Epithelial cell of prostate (primary cell): ENCODE measurements at places on chromosomes 11 and 22.

- DNase-seq = peak; percentile 84
These were observed 172.5 kb downstream of the TBC1D22A start for GRCh38 chr22:46934746-46935491.

- no peak for DNase-seq
These were observed 45.3 kb upstream of the HMGXB4 start for GRCh38 chr22:35212009-35212408.

- DNase-seq = no peak
These were observed 168.9 kb downstream of the MIAT start for GRCh38 chr22:26825960-26826935.

DNA sequence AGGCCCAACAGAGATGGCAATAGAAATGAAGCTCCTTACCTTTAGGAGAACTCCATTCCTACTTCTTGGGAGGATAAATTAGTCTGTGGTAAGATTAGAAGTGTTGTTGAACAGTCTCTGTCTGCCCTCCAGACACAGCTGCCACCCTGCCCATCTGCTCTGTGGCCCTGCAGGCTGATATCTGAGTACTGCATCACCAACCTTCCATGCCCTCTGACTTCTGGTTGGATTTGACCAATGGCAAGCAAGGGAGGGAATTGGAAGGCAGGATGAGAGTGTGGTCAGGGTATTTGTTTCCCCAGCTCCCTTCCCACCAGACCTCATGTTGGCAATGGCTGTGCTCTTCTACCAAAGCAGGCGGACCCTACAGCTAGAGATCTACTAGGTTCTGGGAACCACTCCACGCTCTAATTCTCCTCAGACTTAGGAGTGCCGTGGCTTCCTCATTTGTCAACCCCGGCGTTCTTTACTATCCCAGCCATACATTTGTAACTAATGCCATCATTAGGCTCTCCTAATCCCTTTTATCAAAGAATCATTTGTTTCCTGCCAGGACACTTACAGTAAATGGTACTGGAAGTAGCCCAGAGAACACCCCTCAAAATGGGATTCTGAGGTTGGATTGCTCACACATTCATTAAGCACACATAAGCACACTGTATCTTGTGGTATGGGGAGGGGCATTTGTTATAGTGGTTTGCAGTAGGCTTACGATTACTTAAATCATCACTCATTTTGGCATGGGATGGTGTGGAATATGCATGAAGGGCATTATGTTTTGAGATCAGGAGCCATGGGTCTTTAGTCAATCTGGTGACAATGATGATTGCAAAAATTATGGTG lies 35.4 kb upstream of the CD44 start:
- no peak for DNase-seq

DNA sequence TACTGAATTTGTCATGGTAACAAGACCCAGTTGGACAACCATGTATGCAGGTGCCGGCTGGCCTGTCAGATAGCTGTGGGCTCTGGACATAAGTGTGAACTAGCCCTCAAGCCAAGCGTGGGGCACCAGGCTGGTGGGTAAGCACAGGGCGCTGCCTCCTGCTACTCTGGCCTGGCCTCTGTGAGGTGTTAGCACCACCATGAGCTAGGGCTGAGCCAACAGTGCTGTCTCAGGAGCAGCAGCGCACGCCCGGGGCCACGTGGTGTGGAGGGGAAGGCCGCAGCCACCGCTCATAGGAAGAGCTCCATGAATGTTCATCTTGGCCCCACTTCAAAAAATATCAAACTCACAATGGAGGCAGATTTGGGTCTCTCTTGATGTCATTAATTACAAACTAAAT lies 35.3 kb upstream of the GNB1L start:
- no peak for DNase-seq

DNA sequence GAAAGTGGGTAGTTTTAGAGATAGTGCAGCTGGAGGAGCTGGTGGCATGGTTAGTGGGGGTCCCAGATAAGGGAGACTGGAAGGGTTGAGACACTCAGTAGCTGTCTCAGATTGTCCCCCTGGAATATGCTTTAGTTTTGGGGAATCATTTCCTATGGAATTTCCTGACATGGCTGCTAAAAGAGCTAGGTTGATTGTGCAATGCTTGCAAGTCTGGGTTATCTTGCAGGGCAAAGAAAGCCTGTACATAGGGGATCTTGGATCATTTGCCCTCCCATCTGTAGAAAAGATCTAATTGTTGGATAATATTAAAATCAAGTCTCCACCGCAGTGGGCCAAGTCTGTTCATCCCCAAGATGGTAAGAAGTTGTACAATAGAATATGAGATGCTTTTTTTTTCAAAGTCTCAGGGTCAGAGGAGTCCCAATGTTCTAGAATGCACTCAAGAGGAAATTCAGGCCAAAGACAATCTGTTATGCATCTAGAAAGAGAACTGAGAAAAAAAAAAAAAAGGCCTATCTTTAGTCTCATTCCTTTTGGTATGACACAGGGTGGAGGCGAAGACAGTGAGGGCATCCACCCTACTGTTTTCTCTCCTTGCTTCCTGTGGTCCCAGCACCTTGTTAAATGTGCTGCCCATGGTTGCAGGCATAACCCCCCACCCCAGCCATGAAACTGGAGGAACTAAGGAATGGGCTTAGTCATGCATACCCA lies 20.2 kb downstream of the MS4A6E start:
- no peak for DNase-seq

DNA sequence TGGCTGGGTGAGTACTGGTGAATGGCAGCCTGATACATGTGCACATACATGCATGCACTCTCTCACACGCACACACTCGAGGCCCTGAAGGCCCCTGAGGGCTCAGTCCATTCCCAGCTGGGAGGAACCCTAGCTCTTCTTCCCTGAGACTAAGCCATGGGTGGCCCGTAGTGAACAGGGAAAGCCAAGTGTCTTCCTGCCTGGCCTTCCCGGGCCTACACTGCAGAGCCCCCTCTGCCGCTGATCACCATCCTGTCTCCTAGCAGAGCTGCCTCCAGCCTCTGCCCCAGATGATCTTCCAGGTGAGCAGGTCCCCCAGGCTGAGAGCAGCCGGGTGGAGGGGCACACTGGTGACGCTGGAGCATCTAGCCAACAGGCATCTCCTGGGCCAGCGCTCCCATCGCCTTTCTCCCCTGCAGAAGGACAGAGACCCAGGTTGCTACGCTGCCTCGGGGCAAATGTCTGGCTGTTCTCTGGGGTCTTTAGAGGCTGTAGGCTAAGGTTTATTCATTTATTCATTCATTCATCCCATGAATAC lies 57.3 kb downstream of the CD82 start:
- no peak for DNase-seq

GRCh38 chr11:3085052-3085451 lies 27.8 kb upstream of the CARS1 start:
- no peak for DNase-seq

DNA sequence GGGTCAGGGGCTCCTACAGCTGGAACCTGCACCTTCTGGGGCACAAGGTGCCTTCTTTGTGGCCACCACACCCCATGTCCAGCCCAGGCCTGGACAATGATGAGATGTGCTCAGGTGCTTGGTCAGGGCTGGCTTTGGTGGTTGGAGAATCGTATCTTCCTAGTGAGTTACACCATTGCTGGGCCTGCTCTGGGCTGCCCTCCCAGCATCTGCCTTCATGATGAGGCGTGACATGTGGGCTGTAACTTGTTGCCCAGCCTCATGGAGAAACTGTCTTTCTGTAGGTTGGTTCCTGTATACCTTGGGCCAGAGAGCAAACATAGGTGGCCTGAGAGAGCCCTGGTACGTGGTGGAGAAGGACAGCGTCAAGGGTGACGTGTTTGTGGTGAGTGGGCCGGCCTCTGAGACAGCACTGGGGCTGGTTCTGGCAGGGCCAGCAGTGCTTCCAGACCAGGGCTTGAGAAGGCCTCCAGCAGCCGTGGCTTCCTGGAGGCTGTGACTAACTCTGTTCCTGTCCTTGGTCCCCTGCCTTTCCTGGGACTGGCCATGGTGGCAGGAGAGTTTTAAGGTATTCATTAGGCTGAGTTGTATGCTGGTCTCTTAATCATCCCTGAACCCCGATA lies 18.1 kb downstream of the TRMU start:
- no peak for DNase-seq

GRCh38 chr22:38775656-38776055 lies 18.3 kb downstream of the DNAL4 start:
- no peak for DNase-seq

GRCh38 chr11:75334976-75335375 lies 16.5 kb downstream of the ARRB1 start:
- DNase-seq = no peak

DNA sequence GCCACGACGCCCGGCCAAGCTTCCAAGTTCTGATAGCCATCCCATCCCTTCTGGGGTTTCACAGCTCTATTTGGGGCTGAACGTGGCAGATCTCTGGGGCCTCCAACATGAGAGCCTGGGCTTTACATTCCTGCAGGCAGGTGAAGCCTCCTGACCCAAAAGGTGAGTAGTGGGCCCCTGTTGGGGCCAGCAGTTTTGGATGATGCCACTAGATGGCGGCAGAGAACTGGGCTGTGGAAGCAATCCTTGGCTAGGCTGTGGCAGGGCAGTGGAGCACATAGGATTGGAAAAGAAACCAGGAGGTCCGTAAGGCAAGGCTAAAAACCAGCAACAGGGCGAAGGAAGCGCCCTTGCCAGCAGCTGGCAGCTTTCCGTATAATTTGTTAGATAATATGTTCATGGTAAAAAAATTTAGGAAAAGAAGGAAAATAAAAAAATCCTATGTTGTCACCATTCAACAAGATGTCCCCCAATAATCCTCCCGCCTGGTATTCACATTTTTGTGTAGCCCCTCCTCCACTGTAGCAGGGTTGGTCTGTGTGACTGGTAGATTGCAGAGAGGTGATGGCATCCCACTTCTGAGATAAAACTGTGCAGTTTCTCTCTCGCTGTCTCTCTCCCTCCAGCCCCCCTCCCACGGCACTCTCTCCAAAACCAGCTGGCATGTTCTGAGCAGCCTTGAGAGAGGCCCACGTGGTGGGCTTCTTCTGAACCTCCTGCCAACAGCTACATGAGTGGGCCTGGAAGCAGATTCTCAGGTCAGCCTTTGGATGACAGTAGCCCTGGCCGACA lies 43.6 kb upstream of the OR4B1 start:
- DNase-seq = no peak

DNA sequence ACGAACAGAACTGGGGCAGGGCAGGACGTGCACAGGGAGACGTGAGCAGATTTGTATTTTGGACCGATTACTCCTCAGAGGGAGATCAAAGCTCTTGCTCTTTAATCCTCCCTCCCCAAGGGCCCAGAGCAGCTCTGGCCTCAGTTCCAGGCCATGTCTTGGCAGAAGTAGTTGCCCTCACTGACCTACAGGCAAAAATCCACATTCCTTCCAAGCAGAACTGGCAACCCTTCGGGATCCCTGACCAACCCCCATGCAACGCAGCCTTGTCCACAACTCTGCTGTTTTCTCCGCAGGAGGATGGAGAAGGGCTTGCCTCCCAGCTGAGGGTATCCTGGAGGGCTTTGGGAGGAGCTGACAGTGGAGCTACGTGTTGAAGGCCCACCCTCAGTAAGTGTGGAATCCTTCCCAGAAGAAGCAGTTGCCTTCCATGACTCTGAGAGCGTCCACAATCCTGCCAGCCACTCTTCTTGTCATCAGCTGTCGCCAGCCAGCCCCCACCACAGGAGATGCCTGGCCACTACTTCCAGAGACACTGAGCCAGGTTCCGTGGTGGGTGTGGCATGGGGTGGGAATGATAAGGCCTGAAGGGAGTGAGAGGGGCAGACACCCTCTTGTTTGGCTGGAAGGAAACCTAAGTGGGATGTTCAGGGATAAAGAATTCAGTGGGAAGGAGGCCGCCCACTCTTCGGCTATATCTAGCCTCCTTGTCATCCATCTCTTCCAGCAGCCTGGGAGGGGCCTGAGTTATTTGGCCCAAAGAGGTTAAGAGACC lies 68.1 kb downstream of the PDE2A start:
- DNase-seq = no peak

GRCh38 chr11:79413268-79413667 lies 27.6 kb downstream of the TENM4 start:
- no peak for DNase-seq

DNA sequence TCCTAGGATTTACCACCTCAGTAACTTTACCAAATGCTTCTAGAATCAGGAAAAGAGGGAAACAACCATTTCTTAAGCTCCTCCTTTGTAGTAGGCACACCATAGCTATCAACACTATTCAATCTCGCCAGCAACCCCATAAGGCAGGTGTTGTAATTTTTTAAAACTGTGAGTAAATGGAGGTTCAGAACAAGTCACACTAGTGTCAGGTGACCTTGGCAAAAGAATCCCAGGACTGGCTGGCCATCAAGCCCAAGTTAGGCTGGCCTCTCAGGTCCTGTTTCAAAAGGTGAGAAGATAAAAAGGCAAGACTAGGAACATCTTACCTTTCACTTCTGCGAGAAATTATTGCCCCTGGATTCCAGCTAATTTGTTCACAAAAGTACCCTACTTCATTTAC lies 713 bp downstream of the TOP3B start:
- no peak for DNase-seq

DNA sequence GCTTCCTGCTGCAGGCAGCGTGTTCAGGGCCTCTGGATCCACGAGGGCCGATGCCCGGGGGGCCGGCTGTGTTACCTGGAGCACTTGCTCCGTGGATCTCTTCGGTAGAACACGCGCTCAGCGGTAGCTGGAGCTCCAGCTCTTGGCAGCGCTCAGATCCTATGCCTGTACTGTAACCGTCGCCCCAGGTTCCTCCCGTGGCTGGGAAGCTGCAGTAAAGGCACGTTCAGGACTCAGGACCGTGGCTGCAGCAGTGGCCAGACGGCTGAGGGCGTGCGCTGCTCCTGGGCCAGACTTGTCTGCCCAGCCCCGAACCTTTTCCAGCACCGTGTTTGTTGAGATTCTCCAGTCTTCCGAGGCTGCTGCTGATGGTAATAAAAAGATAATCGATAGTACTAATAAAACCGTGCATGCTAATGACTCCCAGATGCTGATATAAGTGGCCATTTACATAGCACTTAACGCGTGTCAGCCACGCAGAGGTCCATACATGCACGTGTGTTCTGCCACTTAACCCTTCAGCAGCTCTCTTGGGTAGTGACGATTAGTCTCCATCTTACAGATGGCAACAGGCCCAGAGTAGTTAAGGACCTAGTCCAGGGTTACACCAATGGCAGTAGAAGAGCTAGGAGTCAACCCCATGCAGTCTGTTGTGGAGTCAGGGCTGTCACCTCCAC lies 1.4 kb downstream of the MOV10L1 start:
- no peak for DNase-seq

- no peak for DNase-seq
These were observed 148.1 kb upstream of the BLID start for GRCh38 chr11:122264121-122264520.

- DNase-seq = no peak
These were observed 416.4 kb downstream of the BRD1 start for GRCh38 chr22:49411236-49411635.
